Astrocyte of the spinal cord (primary cell): ENCODE measurements at places on chromosomes 5 and 9.

GRCh38 chr9:2622461-2623287, 1.1 kb downstream of the VLDLR start:
- DNase-seq: no peak

- no peak for DNase-seq
These were observed 5.7 kb upstream of the ICE1 start for GRCh38 chr5:5416733-5417132.

DNA sequence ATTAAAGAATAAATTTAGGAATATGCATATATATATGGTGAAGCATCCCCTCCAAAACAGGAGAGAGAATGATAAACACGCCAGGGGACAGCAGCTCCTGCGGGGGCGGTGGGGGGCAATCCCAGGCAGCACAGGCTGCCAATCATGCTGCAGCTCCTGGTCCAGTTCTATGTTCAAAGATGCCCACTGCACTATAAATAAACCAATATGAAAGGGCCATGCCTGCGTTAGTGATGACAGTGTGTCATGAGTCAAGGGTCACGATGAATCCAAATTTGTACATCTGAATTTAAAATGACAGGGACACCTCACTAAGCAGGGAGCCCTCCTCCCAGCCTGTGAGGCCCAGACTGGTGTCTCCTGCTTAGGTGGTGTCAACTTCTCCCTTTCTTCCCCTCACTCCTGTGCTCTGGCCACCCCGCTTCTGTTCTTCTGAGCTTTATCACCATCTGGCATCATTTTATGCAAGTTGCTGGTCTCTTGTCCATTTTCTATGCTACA, 153.9 kb downstream of the MED27 start:
- no peak for DNase-seq

DNA sequence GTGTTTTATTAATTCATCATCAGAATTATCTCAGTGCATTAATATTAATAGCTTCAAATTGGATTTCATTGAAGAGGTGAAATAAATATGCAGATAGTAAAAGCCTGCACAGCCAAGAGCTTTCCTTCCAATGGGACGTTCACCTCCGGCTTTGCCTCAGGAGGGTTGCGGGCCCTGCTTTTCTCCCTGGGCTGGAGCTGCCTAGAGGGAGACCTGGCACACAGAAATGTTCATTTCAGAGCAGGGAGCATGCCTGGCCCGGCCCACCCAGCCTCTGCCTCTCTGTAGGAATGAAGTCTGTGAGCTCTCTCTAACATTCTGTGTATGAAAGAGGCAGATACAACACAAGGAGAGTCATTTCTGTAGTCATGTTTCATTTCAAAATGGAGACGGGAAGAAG, 100.4 kb upstream of the IRX2 start:
- no peak for DNase-seq

GRCh38 chr9:103364753-103365152, 369.6 kb downstream of the CYLC2 start:
- DNase-seq: peak; percentile 92

- peak; percentile 23 for DNase-seq
These were observed 257.8 kb downstream of the PLK2 start for GRCh38 chr5:58201922-58202648.

GRCh38 chr5:169201597-169201996, 99.3 kb downstream of the SLIT3 start:
- DNase-seq: no peak

- DNase-seq: no peak
These were observed 48.6 kb downstream of the CYSTM1 start for GRCh38 chr5:140223567-140223966.

DNA sequence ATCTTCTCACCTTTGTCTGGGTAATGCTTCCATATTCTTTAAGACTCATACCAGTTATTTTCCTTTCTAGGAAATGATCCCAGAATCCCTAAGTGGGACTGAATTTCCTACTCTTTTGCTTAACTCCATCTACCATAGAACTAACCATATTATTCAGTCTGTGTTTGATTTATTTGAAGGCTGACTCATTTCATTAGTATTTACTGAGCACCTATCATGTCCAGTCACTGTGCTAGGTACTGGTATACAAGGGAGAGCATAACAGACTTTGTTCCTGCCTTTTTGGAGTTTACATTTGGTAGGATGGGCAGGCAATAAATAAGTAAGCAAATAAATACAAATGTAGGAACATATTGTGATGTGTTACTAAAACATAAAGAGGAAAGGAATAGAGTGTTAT, 4.3 kb downstream of the NPR2 start:
- no peak for DNase-seq

GRCh38 chr5:39464088-39464487, 39.3 kb upstream of the DAB2 start:
- no peak for DNase-seq

DNA sequence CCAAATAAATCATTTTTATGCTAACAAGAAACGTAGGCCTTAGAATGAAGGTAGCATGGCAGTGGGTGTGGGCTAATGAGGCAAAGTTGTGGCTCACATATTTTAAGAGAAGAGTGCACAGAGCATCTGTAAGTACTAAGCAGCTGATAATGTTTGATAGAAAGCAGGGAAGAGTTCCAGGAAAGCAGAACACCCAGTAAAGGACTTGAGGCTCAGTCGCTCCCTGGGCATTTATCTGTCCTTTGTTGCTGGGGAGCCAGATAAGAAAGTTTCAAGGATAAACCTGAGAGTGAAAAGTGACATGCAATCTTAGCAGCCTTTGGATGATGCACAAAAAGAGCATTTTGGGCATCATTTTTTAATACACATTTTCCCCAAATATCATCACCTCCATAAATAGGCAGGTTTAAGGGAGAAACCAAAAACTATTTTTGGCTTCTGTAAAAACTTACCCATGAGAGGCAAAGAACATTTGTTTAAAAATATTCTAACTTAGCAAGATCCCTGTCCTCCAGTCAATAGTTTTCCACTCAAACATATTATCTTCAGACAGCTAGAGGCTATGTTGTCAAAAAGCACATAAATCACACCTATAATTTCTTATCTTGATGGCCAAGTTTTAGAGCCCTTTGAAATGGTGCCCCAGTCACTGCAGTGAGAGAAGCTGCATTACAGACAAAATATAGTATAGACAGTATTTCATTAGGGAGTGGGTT, 3.4 kb downstream of the FREM1 start:
- no peak for DNase-seq

- no peak for DNase-seq
These were observed 7.6 kb downstream of the RAB24 start for GRCh38 chr5:177295924-177296323.

- peak; percentile 53 for DNase-seq
These were observed 70.3 kb downstream of the TEK start for GRCh38 chr9:27179245-27179865.

DNA sequence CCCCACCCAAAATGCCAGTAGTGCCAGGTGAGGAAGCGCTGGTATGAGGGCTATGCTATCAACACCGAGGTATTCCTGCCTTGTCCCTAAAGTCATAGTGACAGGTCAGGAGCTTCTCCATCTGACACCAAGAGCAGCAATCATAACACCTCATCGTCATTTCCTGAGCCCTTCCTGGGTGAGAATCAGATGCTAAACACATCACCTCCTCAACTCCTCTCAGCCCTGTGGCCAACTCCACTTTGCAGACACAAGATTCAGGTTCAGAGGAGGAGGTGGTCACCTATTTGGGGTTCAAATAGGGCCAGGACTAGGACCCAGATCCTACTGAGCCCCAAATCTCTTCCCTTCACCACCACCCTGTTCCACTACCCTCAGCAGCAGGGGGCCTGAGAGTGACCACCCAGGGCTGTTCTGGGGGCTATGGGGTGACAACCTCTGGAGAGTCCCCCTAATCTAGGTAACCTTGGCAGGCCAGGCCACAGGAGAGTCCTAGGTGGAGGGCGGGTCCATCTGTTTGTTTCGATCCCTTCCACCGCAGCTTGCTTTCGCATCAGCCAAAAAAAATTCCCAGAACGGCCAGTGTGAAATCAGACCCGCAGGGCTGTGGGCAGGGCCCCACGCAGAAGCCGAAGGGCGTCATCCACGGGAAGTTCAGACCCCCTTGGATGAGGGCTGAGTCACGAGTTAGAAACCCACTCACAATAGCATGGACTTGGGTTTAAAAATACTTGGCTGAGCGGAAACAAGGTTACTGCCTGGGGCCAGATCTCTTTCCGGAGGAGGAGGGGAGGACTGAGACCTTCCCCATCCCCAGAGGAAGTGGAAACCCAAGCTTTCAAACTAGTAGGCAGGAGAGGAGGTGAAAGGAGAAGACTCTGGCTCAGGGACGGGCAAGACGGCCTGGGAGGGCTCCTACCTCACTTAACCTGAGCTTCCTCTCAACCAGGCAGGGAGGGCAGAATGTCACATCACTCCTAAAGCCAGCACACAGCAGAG, 8.7 kb downstream of the STK10 start:
- DNase-seq: peak; percentile 74

GRCh38 chr9:127700594-127701255, 6.1 kb upstream of the CFAP157 start:
- DNase-seq: no peak

DNA sequence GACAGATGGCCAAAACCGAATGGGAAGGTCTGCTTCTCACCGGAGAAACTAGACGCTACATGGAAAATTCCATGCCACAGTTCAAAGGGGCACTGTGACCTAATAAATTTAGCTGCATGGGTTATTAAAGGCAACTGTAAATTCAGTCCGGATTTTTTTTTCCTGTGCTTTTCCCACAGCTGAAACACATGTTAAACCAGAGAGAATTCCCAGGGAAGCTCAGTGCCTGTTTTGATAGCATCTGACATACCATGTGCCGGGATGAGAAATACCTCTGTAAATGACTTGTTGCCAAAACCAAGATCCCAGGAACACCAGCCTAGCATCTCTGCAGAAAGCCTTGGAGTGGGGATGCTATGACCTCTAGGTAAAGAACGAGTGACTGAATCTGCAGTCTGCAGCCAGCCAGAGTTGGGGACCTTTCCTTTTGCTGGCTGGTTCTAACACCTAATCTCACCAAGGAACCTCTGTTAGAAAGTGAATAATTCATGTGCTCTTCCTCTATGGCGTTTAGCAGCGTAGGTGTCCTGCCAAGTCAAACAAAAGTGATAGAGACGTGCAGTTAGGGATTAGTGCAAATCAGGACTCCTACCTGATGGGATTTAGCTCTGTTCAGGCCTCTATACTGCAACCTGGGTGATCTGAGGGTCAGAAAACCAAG, 77.9 kb downstream of the SLIT3 start:
- DNase-seq: no peak

GRCh38 chr5:78841767-78842166, 143.3 kb downstream of the ARSB start:
- DNase-seq: no peak

- DNase-seq: peak; percentile 55
These were observed 4.6 kb upstream of the SLC25A48 start for GRCh38 chr5:135829681-135830383.

- DNase-seq: no peak
These were observed 233.2 kb downstream of the SLIT3 start for GRCh38 chr5:169067751-169068173.

- DNase-seq: peak; percentile 61
These were observed 30.5 kb downstream of the ZNF618 start for GRCh38 chr9:113906411-113907110.

DNA sequence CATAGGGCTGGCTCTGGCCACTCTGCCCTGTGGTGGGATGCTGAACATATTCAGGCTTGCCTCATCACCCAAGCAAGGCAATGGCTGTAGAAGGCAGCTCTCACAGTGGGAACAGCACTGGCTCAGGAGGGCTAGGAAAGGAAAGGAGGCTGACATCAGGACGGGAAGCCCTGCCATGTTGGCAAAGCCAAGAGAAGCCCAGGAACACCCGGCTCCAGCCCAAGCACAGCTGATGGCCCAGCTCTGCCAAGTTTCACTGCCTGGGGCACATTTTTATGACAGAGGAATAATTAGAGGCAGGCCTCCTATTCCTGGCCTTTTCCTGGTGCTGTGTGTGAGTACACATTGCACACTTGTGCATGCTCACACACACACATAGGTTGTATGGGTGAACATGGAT, 163.6 kb upstream of the SMIM23 start:
- DNase-seq: no peak

DNA sequence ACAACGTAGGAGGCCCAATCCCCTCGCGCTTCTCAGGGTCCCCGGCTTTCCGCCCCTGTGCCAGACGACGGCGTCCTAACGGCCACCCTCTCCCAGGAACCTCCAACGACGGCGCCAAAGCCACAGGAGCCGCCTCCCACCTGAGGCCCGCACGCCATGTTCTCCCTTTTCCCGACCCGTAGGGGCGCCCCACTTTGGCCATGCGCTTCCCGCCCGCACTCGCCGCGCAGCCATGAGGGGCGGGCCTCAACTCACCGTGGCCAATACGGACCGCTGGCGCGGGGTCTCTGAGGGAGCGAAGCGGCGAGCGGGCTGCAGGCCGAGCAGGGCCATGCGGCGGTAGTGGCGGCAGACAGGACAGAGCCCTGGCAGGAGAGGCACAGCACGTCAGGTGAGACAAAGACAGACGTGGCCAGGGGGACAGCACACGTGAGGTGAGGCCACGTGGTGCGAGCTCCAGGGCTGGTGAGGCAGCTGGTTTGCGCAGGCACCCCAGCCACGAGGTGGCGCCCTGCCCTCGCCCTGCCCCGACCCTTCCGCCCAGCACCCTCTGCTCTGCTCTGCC, 1005.5 kb upstream of the PTPRD start:
- DNase-seq: no peak

- no peak for DNase-seq
These were observed 1.1 kb upstream of the OBP2B start for GRCh38 chr9:133210202-133210532.

DNA sequence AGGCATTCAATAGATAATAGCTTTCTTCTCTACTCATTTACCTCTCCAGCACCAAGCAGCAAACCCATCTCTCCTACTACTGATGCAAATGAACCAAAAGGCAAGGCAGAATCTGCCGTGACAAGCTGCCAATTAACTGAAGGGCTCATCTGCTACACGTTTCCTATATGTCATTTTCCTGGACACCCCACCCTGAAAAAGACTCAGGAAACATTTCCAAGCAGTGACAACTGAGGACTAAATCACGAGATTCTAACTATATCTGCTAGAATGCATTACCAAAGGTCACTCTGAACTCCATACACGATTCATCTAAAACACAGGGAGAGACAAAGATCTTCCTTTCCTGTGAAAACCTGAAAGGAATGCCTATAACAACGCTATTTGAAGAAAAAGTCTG, 12.9 kb downstream of the PLPP1 start:
- no peak for DNase-seq

GRCh38 chr9:124216474-124217176, 41.1 kb upstream of the NEK6 start:
- DNase-seq: no peak

GRCh38 chr9:1875921-1876448, 139.2 kb upstream of the SMARCA2 start:
- no peak for DNase-seq
